SJCRH30 (cell line): ENCODE measurements at places on chromosomes 1 and 21. TPM values are rescaled to one million over a fixed set of nuclear protein-coding genes. Genes with fewer than 3 reads are reported as not detected.
A peak's percentile ranks its signal among the peaks of the same experiment; 100 is the strongest.

DNA sequence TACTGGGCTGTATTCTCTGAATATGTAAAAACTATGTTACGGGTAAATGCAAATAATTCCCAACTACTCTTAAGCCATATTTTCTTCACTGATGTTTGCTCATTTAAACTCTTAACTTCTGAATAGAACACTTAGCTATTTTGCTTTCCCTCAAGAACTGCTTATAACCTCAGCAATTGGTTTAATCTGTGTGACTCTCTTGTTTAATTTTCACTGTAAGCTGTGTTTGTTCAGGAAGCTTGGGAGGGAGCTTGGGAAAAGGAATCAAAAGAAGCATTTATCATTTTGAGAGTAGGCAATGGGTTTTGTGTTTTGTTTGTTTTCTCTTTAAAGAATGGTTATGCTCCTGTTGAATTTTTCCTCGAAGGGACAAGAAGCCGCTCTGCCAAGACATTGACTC, 24.4 kb downstream of the GNPAT start:
- no peak for DNase-seq

DNA sequence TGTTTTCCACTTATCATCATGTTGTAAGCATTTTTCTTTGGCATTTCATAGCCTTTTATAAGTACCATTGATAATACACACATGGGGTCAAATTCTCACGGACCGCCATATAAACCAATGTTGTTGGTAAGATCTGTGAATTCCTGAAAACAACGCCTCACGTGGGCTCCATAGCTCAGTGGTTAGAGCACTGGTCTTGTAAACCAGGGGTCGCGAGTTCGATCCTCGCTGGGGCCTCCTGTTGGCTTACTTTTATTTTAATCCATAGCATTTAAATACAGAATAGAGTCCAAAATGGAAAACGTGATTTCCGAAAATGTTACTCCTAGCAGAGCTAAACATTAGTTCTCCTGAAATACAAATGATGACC, 83.1 kb downstream of the HHIPL2 start:
- DNase-seq: peak; percentile 93

Gene KCNH1
- total RNA-seq: 1.7 and 3.0 TPM in 2 replicates

DNA sequence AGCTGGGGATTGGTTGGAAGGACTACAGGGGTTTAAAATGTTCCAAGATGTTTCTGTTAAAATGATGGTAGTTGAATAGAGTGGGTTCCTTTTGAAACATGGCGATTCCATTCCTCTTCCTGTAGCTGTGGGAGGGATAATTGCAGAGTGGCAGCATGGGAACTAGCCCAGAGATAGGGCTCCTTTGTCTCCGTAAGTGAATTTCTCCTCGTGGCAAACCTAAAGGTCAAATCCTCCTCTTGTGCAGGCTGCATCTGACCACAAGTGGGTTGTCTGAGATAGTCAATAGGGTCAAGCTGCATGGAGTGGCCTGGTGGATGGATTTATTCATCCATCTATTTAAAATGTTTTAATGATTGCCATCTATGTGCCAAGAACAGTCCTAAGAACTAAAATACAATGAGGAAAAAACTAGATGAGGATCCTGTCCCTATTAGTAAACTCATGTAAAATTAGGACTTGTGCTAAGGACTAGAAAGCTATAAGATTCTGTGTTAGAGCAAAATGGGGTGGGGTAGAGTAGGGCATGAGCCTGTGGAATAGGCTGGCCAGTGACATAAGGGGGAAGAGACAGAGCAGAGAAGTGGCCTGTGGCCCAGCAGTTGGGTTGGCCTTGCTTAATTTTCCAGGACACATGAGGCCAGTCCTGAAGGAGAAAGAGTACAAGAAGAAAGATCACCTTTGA, 89.1 kb upstream of the IVNS1ABP start:
- no peak for DNase-seq

DNA sequence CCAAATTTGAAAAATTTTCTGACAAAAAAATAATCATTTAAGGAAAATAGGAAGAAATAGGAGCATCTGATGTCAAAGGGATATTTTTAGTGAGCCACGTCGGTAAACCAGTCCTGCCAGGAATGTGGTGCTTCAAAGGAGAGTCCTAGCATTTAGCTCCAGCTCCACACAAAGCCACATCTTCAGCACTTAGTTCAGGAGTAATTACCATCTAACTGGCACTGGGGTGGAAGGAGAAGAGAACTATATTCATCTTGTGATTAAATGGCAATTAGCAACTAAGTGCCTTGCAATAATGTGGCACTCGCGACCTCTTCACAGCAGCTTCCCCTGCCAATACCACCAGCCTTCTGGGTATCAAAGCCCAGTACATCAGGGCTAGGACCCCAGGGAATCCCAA, 409.1 kb downstream of the SETD4 start:
- DNase-seq: no peak
